ENCODE measurements at places on chromosomes 16 and 17.

DNA sequence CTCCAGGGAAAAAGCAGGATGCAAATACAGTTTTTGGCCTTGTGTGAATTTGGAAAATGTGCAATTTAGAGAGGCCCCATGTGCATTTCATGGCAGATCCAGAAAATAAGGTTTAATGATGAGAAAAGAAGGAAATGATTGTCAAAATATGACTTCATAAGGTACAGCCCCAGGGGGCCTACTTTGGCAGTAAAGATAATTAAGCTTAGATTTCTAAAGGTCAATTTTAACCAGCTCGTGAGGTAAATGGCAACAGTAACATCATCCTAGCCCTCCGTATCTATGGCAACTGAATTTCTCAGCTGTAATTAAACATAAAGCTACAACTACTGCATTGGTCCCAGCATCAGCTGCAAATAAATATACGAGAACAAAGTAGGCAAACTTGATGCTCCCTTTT lies 30.0 kb upstream of the PRSS54 start:
- no peak for DNase-seq

- no peak for DNase-seq
Observed at GRCh38 chr16:69320740-69321073, 9.6 kb downstream of the VPS4A start.

- DNase-seq = no peak
Observed at GRCh38 chr17:20999841-21000532, 42.8 kb downstream of the USP22 start.

DNA sequence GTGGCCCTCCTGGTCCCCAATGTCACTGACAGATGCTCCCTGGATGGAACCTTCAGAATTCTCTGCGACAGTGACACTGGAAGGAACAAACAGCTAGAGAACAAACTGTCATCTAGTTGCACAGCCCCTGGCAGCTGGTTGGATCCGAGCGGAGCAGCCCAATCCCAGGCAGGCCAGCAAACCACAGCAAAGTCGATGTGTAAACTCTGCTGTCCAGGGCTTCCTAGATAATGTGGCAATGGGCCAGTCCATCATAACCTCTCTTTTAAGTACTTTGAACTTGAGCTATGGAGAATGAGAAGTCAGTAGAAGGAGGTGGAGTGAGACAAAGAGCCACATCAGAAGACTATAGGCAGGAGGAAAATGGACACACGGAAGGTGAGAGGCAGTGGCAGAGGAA lies 323.0 kb downstream of the CBLN1 start:
- DNase-seq = no peak

DNA sequence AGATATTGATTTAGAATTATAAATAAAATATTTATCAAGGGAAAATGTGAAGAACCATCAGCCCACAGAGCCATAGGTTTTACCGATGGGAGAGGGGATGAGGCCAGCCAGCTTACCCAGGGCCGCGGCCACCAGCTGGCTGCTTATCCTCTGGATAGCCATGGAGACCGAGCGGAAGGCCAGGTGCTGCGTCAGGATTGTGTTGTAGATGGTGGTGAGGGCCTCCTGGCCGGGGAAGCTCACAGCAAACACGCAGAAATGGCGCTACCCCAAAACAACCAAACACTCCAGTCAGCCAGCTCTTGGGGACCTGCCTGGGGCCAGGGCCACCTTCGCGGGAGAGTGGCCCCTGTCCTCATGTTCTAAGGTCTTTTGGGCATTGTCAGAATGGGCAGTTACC lies 97.8 kb downstream of the DNAH17 start:
- DNase-seq = no peak

- no peak for DNase-seq
Observed at GRCh38 chr16:82016964-82017363, 5.7 kb upstream of the SDR42E1 start.

- no peak for DNase-seq
Observed at GRCh38 chr16:88009563-88010342, 58.5 kb downstream of the BANP start.

GRCh38 chr16:48535831-48536613 lies 74.0 kb downstream of the N4BP1 start:
- DNase-seq = peak; percentile 28

- no peak for DNase-seq
Observed at GRCh38 chr17:79991924-79992648, 43.6 kb downstream of the TBC1D16 start.

DNA sequence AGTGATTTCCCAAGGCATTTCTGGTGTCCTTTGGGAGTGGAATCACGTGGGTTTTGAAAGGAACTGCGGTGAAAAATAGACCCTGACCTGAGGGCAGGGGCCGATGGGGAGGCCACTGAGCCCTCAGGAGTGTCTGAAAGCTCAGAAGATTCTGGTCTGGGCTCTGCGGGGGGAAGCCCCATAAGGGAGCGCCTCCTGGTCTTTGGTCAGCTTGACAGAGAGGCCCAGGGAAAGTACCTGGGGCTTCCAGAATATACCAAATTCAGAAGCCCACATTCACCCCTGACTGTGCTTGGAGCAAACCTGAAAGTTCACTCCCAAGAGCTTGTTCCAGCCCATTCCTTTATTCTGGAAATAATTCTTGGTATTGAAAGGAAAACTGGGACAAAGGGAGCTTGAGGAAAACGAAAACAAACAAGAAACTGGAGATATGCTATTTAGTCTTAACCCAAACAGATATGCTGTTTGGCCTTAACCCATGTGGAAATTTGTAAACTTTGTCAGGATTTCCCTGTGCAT lies 23.2 kb upstream of the NAGLU start:
- DNase-seq = no peak

DNA sequence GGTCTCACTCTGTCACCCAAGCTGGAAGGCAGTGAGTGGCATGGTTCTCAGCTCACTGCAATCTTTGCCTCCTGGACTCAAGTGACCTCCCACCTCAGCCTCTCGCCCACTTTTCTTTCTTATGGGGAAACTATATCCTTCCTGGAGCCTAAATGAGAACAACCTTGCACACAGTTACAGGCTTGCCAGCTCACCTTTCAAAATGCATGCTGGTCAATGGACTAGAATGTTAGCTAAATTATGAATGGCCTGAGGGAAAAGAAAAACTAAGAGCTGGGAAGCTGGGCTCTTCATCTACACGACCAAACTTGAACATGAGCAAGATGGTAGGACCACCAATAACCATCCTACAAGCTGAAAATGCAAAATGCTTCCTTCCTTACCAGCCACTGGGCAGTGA lies 10.6 kb upstream of the LHX1 start:
- no peak for DNase-seq

GRCh38 chr16:28513484-28514181 lies 7.0 kb upstream of the IL27 start:
- DNase-seq = no peak

DNA sequence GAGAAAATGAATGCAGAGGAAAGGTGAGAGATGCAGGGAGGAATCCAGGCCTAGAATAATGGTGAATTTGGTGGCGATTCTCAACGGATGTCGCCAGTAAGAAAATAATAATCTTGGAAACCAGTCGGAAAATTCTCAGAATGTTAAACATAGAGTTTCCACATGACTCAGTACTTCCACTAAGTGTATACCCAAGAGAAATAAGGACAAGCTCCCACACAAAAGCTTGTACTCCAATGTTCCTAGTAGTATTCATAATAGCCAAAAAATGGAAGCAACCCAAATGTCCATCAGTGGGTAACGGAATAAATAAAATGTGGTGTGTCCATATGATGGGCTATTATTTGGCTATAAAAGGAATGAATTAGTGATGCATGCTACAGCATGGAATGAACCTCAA lies 19.4 kb upstream of the ENGASE start:
- no peak for DNase-seq

- no peak for DNase-seq
Observed at GRCh38 chr16:6096931-6097670, 999.5 kb upstream of the EEF2KMT start.

DNA sequence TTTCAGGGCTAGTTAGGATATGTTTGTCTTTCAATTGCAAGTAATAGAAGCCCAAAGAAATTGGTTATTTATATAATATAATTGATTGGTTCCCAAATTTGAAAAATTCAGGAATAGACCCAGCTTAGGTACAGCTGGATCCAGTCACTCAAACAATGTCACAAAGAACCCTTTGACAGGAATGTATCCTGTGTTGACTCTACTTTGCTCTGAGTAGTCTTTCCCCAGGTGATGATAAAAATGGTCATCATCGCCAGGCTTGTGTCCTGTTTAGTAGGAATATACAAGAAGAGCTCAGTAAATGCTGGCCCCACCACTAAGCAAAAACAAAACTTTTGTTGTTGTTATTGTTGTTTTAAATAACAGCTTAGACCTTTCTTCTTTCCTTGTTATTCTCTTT lies 35.0 kb downstream of the MAPT start:
- DNase-seq = no peak

DNA sequence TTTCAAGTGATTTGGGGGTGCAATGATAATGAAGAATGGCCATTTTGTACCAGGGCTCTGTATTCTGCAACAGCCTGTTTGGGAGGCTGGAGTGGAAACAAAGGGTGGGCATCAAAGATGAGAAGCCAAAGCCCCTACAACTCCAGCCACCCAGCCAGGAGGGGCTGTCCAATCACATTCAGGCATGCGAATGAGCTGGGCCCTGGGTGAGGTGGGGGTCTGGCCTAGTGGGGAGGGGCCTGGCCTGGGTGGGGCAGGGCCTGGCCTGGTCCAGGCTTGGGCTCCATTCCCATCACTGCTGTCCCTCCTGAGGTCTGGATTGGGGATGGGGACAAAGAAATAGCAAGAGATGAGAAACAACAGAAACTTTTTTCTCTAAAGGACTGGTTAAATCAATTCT lies 6.4 kb downstream of the AOC3 start:
- DNase-seq = no peak

GRCh38 chr17:82844796-82845162 lies 5.0 kb upstream of the ZNF750 start:
- DNase-seq = no peak

- no peak for DNase-seq
Observed at GRCh38 chr17:55171634-55172328, 93.0 kb upstream of the HLF start.

- no peak for DNase-seq
Observed at GRCh38 chr16:27922433-27922832, 141.1 kb downstream of the GSG1L start.

GRCh38 chr17:57442914-57443571 lies 186.7 kb downstream of the MSI2 start:
- peak; percentile 52 for DNase-seq

GRCh38 chr17:3526971-3527370 lies 30.6 kb downstream of the TRPV3 start:
- DNase-seq = no peak

All from CD4-positive, alpha-beta T cell treated with Interleukin-4 for 1 hour (primary cell).